ENCODE measurements at places on chromosomes 11 and 22.

DNA sequence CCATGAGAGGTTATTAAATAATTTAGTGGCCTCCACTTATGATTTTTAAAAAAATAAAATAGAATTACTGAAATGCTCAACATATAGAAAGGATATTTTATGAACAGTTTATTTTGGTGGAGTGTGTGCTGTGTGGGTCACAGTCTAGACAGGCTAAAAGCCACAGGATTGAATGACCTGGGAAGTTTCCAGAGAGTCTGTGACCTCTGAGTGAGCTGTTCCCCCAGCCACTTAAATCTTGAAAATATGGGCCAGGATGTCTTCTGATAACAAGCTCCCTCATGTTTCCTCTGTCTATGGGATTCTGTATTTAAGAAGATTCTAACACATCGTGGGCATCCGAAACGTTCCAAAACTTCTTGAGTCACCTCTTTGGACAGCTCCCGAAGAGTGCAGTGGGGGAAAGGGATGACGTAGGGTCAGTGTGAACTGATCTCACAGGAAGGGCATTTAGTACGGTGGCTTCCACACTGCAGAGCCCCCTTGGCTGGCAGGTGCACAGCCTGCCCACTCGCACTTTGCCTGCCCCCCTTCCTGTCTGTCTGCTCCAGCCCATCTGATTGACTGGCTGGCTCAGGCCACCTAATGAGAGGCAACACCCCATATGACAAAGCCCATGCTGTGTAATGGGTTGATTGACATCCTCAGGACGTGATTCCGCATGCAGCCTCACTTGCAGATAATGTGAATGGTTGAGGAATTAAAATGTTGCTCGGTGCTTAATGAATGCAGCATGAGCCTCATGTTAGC is 97.4 kb downstream of the NTM start:
- no peak for DNase-seq

DNA sequence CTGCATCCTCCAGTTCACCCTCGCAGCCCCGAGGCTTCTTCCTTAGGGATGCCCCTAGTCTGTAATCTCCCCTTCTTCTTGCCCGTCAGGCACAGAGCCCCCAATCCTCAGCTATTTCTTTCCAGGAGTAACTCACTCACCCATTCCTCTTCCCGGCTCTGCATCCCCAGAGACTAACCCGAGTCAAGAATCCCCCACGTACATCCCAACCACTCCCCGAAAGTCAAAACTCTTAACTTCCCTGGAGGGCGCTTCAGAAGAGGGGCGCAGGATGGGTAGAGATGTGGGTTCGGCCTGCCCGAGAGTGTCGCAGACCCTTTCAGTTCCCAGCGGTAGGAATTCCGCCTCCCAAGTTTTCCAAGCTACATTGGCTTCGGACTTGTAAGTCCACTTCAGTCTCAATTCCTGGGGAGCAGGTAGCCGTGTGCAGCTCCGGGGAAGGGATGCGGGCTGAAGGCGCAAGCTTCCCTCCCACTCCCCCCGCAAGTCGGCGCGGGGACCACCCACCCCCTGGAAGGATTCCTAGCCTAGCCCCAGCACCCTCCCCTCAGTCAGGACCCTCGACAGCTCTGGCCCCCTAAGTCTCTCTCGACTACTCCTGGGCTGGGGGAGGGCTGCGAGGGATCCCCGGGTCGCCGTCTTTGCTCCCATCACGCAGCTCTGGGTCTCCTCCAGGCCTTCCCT is 871 bp downstream of the BDNF start:
- no peak for DNase-seq

DNA sequence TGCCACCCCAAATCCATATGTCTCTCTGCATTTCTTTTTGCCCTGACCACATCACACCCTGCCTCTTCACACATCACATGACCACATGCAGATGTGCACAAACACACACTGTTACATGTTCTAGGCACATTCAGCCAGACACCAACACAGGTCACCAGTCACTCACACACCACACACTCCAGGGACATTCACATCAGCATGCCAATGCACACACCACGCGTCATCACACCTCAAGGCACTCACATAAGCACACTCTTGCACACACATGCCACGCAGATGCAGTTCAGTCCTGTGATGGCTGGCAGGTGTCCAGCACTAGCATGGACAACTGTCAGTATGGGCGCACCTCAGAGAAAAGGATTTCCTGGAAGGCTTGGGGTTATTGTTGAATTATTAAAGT is 77.0 kb upstream of the MYOD1 start:
- no peak for DNase-seq

- DNase-seq = peak; percentile 45
Measured at GRCh38 chr11:107563702-107564101, 1.8 kb downstream of the ALKBH8 start.

GRCh38 chr11:122700666-122701065 is 45.1 kb downstream of the UBASH3B start:
- DNase-seq = no peak

DNA sequence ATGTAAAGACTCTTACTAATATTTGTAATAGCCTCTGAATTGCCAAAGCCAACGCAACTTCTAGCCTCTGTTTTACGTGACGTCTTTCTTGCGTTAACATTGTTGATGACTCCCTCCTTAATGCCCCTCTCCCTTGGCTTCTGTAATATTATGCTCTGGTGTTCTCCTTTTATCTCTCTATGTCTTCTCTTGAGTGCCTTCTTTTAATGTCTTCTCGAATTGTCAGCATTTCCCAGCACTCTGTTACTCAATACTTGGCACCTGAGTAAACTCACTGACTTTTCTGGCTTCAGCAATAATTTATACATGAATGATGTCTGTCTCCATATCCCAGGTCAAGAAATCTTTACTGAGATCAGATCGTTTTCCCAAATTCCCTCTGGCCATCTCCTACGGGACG is 68.5 kb upstream of the DDI1 start:
- no peak for DNase-seq

DNA sequence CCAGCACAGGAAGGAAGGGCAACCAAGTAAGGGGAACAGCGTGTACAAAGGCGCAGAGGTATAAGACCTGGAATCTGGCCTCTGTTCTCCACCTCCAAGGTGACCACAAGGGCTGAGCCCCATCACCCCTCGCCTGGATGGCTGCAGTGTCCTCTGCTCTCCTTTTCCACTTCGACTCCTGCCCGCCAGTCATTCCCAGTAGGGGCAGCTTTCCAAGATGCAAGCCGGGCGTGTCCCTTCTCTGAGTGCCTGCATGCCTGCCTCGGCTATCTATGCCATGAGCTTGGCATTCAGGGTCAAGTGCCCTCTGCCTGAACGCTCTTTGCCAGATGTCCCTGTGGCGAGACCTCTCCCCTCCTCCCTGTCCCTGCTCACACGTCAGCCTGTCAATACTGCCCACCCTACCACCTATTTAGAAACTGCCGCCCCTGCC is 17.0 kb downstream of the FADS3 start:
- no peak for DNase-seq

- DNase-seq = peak; percentile 71
Measured at GRCh38 chr11:20127671-20128527, 32.4 kb downstream of the DBX1 start.

DNA sequence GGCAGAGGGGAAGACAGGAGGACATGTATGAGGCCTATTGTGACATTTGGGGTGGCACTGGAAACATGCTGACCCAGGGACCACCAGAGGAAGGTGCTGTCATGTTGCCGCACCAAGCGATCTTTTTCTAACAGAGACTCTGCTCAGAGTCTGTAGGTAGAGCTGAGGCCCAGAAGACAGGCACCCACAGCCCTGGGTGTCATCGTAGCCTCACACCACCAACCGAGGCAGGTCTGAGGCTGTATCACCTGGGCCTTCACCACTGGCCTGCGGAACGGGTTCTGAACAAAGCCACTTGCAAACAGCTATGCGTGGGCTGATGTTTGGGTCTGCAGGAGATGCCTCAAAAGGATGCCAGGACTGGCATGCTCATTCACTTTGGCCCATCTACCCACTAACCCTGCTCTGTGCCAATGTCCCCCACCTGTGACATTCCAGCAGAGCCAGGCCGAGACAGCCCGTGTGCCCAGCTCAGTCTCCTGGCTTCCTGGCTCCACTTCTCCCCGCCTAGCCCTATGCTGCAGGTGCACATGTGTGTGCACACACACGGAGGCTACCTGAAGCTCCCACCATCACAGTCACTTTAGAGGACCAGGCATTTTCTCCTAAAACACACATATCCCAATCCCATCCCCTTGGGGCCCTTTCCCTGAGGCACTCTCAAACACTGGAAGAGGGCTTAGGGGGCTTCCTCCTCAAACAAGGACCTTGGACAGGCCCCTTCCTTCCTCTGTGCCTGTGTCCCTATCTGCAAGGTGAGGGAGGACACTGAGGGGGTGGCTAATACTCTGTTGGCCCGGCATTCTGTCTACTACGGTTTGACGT is 3.6 kb downstream of the TRIM29 start:
- no peak for DNase-seq

DNA sequence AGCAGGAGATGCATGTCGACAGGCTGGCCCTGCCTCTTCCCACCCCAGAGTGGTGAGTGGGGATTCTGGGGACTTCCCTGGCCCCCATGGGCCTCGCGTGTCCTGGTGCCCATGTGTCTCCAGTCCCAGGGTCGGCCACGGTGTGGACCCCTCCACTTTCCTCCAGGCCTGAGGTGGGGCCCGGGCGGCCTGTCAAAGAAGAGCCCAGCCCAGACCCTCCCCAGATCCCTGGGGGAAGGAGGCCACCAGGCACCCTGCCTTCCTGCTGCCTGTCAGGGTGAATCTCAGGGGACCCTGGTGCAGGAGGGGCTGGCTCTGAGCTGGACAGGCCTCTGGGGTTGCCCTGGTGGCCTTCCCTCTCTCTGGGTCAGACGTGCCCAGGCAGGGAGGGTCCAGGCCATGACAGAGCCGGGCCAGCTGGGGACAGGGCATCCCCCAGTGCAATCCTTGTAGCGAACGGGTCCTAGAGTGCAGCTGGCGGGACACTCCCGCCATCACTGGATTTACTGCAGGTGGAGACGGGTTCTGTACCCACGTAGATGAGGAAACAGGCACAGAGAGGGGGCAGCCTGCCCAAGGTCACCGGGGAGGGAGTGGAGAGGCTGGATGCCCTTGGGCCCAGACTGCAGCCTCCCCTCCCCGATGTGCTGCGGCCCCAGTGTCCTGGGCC is 13.5 kb upstream of the MUC6 start:
- no peak for DNase-seq

GRCh38 chr11:69866648-69867047 is 47.4 kb upstream of the FGF3 start:
- DNase-seq = no peak

DNA sequence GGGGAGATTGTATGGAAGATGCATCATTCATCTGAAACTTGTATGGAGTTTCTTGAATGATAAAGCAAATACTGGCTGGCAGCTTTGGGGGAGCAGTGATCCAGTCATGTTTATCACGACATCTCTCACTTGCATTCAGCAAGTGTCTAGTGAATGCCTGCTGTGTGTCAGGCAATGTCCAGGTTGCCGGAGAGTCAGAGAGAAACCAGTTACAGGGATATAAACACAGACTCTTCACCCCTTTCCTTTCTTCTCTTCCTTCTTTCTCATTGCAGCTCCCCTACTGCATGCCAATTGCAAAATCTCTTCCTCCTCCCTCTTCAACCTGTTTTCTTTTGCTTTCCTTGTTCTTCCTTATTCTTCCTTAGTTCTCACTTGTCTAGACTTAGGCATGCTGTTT is 206.6 kb upstream of the SEZ6L start:
- no peak for DNase-seq

GRCh38 chr11:44192017-44192385 is 96.5 kb downstream of the EXT2 start:
- DNase-seq = no peak

- no peak for DNase-seq
Measured at GRCh38 chr22:37207981-37208380, 4.3 kb downstream of the SSTR3 start.

DNA sequence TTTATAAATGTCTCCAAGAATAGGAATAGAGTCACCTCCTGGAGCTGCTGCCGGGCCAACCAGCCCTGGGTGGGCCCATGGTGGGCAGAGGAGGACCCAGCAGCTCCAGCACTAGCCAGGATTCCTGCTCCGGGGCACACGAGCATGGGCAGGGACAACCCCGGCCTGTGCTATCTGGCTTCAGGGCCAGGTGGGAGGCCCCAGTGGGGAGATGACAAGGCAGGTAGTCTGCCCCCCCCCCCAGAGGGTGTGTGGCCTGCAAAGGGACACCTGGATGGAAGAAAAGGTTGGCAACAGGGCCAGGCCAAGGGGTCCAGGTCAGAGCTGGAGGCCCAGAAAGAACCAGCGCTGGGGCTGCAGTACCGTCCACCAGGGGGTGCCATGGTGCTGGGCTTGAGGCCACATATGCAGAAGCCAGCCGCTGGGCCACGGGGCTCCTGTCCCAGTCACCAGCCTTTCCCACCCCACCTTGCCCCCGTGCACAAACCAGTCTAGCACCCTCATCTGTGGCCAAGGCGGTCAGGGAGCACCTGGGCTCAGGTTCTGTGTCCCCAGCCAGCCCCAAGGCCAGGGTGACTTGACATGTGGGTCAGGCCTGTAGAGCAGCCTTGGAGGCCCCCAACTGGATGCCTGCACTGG is 3.4 kb downstream of the TSPAN32 start:
- DNase-seq = peak; percentile 86

- peak; percentile 69 for DNase-seq
Measured at GRCh38 chr22:24134090-24134846, 47.0 kb upstream of the SUSD2 start.

DNA sequence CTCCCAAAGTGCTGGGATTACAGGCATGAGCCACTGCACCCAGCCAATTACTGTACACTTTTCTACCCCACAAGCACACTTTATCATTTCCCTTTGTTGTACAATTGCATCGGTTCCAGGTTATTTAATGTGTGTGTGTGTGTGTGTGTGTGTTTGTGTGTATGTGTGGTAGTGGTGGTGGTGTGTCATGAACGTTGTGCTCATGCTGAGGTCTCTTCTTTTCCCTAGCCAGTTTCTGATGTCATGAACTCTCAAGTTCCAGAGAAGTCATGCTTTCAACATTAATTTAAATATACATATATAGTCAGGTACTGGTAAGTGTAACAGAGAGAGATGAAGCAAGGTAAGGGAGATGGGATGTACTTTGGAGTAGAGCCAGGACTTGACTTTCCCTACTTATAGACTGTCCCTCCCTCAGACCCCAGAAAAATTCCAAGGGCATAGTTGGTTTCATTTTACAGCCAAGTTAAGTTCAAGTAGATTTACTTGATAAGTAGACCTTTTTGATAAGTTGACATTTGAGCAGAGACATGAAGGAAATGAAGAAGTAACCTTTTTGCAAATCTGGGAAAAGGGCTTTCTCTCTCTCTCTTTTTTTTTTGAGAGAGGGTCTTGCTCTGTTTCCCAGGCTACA is 42.7 kb downstream of the WEE1 start:
- no peak for DNase-seq

Measured in muscle of back (tissue), 13 donors.